Stimulated activated CD8-positive, alpha-beta memory T cell treated with anti-CD3 and anti-CD28 coated beads, Interleukin-4, amount 100 ng/mL, for 4 hours (primary cell): ENCODE measurements at places on chromosomes 7 and 10.
A peak's percentile ranks its signal among the peaks of the same experiment; 100 is the strongest.

DNA sequence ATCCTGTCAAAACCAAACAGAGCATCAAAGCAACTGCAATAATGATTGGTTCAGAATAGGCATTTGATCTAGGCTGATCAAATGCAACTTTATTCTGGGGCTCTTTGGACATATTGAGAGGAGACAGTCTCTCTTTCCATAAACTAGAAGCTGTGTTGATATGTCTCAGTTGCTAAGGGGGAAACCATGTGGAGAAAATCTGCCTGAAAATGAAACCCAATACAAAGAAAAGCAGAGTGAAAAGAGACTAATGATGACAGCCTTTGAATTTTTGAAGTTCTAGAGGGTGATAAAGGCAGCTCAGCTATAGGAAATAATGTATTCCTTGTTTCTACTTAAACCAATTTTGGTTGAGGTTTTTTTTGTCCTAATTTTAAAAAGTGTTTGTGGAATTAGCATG lies 941.8 kb upstream of the POT1 start:
- no peak for DNase-seq

GRCh38 chr10:51235865-51236264 lies 161.6 kb downstream of the PRKG1 start:
- no peak for DNase-seq

DNA sequence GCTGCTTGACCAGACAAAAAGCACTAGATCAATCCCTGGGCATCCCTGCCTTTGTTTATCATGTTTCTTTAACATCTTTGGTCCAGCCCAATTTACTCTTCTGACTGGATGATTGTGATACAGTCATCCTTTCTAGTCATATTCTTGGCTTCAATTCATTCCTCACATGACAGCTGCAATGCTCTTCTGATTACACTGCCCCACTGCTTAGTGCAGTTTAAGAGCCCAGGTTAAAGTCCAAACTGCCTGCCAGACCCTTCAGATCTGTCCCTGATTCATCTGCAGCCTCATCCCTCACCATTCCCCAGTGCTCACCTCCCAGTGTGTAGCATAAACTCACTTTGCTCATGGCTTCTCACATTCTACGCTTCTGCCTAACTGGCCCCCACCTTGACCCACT lies 383.8 kb downstream of the TNS3 start:
- no peak for DNase-seq

DNA sequence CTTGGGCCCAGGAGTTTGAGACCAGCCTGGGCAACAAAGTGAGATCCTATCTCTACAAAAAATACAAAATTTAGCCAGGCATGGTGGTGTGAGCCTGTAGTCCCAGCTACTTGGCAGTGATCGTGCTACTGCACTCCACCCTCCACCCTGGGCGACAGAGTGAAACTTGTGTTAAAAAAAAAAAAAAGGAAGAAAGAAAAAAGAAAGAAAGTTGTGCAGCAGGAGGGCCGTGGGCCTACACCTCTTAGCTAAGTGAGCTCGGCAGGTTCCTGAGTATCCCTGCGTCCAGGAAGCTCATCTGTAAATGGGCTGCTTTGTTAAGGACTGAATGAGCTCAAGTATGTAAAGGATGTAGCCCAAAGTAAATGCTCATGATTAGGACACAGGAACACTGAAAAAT lies 155.0 kb downstream of the RNF216 start:
- DNase-seq: no peak

- no peak for DNase-seq
These were observed 1.6 kb upstream of the COPS6 start for GRCh38 chr7:100087055-100087750.

GRCh38 chr7:23001610-23002009 lies 12.3 kb downstream of the HYCC1 start:
- no peak for DNase-seq

- no peak for DNase-seq
These were observed 508.8 kb downstream of the CCSER2 start for GRCh38 chr10:84837041-84837812.

DNA sequence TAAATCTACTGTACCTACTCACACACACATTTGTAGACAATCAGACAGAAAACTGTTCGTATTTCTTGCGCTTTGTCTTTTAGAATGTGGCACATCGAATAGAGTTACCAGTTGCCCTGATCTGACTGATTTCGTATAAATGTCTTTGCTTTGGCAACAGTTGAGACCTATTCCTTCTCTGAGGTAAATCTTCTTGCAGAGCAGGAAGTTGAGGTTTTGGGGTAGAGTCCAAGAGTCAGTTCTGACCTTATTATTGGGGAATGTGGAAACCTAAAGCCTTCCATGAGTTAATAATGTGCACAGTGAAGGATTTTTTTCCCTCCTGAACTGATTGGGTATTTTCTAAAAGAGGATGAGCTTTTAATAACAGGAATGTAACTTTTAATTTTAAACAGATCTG lies 135.3 kb downstream of the KIAA1217 start:
- no peak for DNase-seq

- DNase-seq: no peak
These were observed 29.4 kb upstream of the ECHDC3 start for GRCh38 chr10:11712744-11713143.

DNA sequence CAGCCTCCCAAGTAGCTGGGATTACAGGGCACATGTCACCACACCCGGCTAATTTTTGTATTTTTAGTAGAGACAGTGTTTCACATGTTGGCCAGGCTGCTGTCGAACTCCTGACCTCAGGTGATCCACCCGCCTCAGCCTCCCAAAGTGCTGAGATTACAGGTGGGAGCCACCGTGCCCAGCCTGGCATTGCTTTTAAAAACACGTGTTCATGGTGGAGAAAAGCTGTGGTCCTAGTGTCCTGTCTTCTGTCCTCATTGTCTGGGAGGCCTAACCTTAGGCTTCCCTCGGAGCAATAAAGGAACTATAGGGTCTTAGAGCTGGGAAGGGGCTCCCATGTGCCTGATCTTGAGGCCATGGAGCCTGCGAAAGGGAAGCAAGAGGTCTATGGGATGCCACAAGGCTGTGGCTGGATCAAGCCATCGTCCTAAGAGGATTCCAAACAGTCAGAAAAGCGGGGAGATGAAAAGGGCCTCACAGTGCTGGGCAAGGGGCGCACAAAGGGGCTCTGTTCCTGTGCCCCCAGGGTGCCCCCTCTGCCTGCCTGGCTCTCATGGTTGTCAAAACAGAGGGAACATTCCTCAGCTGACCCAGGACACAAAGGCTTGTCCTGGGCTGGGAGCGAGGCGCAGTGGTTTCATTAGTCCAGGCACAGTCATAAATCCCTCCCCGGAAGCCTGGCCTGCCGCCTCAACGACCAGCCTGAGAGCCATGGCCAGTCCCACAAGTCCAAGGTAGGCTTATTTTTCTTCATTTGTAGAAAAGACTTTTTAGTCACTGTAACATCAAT lies 106.6 kb upstream of the TNS3 start:
- DNase-seq: no peak

DNA sequence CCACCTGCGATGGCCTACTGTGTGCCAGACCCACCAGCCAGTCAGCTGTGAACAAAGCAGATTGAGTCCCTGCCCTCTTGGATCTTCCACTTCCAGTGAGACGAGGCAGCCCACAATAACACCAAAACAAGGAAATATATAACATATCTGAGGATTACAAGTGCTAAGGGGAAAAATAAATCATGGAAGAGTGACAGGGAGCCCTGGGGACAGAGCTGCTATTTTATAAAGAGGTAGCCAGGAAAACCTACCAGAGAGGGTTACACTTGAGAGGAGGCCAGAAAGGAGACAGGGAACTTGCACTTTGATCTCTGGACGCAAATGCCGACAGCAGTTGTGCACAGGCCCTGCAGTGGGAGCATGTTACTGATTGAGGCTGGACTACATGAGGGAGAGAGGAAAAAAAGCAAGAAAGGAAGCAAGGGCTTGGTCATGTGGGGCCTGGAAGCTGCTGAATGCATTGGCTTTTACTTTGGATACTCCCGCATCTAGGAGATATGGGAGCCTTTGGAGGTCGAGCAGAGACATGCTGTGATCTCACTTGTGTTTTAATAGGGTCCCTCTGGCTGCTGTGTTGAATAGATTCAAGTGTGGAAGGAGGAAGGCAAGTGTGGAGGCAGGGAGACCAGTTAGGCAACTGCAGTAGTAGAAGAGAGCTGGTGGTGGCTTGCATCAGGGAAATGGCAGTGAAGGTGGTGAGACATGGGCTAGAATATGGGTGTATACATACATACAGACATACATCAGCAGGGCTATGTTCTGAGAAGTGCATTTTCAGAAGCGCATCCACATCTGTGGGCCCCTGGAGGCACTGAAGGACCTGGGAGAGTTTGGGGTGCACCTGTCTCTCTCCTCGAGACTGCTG lies 26.2 kb downstream of the MINDY4 start:
- DNase-seq: no peak

- no peak for DNase-seq
These were observed 45.7 kb downstream of the PRPF18 start for GRCh38 chr10:13632440-13632839.

GRCh38 chr10:59342000-59342399 lies 20.3 kb downstream of the FAM13C start:
- no peak for DNase-seq

GRCh38 chr10:38003588-38003987 lies 6.9 kb upstream of the ZNF33A start:
- DNase-seq: no peak

DNA sequence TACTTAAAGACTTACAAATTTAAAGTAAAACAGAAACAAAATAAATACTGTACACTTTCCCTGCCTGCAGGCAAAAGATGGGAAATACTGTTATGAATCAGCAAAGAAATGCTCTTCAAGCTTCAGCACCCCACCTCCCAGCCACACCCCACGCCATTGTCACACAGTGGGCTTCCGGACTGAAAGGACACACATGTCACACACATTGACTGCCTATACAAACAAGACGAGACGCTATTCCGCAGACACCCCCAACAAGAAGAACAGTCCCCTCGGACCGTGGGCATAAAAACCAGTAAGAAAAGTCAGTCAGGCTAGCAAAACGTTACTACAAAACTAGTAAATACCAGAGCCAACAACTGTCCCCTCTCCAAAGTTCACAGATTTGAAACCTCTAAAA lies 22.2 kb upstream of the PARP12 start:
- peak; percentile 23 for DNase-seq

DNA sequence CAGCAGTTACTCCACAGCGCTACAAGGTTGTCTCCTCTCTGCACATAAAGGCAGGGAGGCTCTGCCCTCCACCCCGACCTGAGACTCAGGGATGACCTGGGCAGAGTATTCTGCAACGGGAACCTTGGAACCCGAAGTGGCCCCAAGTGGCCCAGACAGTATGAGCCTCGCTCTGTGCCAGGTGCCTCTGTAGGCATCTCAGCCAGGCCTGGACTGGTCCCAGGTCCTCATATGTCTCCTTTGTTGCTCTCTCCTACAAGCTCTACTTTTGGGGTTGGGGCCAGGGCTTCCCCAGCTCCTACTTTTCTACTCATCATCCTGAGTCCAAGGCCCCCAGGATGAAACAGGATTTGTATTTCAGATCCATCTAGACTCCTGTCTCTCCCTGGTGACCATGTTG lies 241.5 kb upstream of the PRSS1 start:
- DNase-seq: no peak

GRCh38 chr7:78311181-78311580 lies 512.6 kb downstream of the PHTF2 start:
- DNase-seq: no peak

DNA sequence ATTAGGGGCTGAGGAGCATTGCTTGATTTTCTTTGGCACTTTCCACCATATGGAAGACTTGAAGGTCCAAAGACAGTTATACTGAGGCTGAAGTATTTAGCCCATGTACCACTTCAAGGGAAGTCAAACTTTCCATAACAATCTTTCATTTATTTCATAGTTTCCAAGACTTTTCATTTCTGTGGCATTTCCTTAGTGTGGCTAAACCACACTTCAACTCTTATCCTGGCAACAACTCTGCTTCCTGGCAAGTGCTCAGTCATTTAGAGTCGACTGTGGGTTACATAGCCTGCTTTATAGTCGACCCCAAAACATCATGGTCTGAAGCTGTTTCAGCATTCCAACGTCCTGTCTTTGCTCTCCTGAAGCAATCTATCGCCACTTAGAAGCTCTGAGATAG lies 343.0 kb upstream of the SEMA3D start:
- DNase-seq: no peak

- no peak for DNase-seq
These were observed 474.1 kb upstream of the AKR1E2 start for GRCh38 chr10:4351723-4352413.

DNA sequence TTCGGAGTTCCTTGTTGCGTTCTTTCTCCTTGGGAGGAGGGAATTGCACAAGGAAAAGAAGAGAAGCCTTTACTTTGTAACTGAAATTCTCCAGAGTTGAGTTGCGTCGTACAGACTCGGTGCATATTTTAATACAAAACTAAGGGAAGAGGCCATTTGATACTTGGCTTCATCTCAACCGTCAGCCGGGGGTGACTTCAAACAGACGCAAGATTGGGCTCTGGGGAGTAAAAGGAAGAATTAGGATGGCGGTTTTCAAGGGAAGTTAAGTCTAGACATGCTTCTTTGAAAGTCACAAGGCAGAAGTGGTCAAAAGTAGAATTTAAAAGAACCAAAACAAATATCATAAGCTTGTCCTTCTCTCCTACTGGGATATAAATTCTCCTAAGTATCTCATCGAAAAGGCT lies 1.6 kb downstream of the PRR15 start:
- no peak for DNase-seq

DNA sequence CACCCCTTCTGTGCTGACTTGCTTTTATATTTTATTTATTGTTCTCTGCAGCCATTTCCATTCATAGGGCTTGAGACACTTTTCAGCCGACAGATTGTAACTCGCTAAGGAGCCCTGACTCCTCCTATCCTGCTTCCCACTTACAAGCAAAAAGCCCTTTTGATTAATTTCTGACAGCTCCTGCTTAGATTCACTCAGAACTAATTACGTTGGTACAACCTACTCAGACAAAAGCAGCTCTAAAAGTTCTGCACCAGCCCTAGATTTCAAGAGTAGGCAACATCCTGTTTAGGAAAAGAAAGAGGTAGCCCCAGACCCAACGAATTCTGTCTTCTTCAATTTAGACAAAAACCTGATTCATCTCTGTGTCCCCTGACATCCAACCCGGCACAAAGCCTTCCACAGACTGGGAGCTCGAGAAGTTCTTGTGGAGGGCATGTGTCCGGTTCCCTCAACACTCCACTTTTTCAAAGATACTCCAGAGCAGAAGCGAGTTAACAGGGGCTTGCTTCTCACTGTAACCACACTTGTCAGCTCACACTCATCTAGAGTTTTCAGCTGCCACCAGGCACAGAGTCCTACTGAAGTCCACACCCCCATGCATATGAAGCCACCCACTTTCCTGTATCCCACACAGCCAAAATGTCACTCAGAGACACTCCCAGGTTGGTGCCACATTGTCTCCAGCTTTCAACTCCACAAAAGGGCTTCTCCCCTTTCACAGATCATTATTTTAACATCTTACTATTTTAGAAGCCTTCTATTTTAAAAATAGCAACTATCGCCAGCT lies 113.6 kb upstream of the NFE2L3 start:
- DNase-seq: no peak
